ENCODE measurements at places on chromosomes 12 and 14.

DNA sequence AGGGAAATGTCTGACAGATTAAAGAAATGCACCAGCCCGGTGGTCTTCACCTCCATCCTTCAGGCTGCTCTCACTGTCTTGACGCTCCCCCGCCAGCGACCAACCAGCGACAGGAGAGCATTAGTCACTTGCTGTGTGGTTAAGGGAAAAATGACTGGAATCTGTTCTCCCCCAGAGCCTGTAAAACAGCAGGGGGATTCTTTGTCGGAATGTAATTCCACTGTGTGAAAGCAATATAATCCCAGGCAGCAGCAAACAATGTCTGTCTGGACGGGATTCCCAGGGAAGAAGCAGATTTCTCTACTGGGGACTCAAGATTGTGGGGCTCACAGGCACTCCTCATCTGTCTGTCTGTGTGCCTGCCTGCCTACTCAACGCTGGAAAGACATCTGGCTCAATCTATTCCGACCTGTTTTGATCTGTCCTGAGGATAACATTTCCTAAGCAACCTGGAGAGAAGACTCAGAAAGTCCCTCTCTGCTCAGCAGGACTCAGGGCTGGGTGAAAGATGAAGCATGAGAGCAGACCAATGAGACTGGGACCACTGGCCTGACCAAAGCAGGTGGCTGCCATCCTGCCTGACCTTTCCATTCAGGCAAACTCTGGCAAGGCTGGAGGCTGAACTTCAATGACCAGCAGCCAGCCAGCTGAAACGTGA lies 54.6 kb downstream of the NUAK1 start:
- peak; percentile 99 for DNase-seq

DNA sequence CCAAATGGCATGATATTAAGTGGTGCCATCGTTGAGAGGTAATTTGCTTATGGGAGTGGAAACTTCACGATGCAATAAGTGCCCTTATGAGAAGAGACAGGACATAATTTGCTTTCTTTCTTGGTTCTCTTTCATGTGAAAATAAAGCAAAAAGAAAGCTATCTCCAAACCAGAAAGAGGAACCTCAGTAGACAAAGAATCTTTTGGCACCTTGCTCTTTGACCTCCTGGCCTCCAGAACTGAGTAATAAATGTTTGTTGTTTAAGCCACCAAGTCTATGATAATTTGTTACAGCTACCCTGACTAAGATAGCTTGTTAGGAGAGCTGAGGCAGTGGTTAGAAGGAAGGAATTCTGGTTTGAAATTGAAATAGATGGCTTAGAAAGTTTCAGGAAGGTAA lies 39.6 kb downstream of the CCER1 start:
- DNase-seq: no peak

DNA sequence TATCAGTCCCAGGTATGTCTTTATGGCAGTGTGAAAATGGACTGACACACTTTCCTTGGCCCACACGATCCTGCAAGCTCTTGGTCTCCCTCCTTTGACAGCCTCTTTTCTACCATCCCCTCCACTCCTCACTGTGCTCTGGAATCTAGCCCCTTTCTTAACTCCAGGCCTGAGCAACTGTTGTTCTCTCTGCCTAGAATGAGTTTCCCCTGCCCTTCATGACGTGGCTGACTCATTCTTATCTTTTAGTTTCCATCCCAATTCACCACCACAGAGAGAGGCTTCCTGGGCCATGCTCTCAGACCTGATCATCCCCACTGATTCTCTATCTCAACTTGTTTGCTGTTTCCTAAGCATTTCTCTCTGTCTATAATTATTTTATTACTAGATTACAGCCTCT lies 157.4 kb upstream of the HMGA2 start:
- peak; percentile 28 for DNase-seq

DNA sequence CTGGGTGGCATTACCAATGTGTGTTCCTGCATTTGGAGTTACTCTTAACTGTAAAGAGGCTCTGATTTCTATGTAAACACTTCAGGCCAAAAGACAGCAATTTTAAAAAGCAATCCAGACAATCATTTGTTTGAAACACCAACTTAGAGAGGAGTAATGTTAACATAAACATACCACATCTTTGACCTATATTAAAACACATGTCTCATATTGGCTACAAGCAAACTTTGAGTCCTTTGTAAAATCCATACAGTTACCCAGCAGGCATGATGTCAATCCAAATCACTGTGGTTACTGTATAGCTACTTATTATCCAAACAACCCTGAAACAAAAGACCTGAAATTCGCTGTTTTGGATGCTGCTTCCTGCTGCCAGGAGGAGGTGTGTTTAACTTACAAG lies 7.5 kb upstream of the G2E3 start:
- no peak for DNase-seq

- DNase-seq: no peak
Observed at GRCh38 chr12:110636516-110636915, 22.6 kb downstream of the TCTN1 start.

DNA sequence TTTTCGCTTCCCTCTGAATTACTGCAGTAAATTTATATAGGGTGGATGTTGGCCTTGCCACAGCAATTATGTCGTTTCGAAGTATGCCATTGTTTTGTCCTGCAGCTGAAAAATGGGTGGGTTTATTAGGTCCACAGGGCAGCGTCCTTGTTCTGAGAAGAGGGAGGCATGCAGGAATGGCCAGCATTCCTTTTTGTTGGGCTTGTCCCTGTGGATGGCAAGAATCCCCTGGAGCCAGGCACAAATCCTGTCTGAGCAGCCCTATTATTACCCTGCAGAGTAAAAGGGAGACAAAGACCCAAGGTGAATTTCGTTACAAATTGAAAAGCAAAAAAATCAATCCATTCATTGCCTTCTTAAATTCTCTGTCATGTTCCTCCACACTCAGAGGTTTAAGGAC lies 88.1 kb downstream of the CHST11 start:
- no peak for DNase-seq

- DNase-seq: no peak
Observed at GRCh38 chr12:30997685-30998440, 71.3 kb downstream of the TSPAN11 start.

DNA sequence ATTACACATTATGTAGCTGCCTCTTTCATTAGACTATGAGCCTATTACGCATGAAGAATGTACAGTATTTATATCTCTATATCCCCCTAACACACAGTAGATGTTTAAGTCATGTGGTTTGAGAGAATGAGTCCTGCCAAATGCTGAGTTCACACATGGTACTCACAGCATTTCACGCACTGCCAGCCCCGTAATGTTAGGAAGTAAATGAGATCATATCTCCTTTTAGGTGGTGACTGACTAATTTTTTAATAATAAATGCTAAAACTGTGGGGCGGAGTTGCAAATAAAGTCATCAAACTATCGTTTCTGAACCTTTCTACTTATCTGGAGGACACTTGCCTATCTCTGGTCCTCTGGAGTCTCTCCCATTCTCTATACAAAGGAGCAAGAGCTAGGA lies 343.8 kb downstream of the ADAMTS20 start:
- peak; percentile 43 for DNase-seq

GRCh38 chr12:132171293-132171967 lies 27.2 kb downstream of the NOC4L start:
- no peak for DNase-seq

- DNase-seq: no peak
Observed at GRCh38 chr12:42469355-42470175, 120.0 kb downstream of the PRICKLE1 start.

- DNase-seq: no peak
Observed at GRCh38 chr12:120453977-120454376, 7.7 kb downstream of the GATC start.

DNA sequence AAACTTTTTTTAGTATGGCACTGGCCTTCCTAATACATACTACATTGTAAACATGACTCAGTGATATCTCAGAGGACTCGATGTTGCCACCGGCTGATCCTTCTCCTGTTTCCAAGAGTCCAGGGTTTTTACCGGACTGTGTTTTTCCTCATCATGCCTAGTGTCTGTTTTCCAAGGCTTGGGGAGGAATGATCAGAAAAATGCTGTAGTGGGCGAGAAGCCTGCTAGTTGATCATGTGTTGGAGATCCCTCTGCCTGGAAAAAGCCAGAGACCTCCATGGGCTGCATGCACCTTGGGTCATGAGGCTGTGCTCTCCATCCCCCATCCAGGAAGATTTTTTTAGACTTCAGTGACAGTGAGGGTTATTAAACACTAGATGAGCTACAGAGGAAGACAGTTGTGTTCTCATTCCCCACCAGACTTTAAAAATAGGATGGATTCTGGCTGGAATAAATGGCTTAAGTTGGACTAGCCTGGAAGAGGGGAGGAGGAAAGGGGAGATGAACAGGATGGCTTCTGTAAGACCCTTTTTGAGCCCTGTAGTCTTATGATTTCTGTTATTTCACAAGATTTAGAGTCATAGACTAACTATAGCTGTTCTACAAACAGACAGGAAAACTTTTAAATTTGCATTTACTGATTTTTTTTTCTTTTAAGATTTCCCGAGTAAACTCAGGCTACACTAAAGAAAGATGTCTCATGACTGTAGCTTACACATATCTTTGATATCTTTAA lies 145.7 kb downstream of the SAMD4A start:
- peak; percentile 49 for DNase-seq

DNA sequence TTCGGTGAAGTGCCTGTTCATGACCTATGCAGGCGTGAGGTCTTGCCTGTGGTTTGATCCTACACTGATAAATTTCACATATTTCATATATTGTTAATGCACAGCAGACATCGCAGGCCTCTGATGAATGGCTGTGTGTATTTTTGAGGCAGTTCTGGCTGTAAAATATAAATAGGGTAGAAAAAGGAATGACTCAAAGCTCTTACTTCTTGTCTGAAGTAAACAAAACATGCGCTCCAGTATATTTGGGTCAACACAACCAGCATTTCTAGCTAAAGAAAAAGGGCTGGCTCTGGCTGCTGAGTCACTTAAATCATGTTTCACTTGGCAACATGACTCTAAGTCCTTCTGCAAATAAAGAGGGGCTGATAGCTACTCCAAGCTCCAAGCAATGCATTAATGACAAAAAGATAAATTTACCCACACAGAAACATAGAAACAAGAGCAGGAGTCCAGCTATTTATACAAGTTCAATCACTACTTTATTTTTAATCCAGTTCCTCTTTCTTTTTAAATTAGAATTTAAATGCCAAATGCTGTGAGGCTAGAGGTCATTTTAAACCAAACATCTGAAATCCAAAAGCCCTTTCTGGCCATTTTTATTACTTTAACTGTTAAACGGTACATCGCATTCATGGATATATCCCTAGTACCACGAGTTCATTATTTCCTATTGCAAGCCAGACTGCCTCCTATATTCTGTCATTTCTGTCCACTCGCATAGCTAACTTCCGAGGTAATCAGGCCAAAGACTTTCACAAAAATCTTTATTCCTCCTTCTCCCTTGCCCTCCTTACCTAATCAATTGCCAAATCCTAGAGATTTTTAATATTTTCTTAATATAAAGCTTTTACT lies 54.3 kb upstream of the TMCC3 start:
- DNase-seq: peak; percentile 41

DNA sequence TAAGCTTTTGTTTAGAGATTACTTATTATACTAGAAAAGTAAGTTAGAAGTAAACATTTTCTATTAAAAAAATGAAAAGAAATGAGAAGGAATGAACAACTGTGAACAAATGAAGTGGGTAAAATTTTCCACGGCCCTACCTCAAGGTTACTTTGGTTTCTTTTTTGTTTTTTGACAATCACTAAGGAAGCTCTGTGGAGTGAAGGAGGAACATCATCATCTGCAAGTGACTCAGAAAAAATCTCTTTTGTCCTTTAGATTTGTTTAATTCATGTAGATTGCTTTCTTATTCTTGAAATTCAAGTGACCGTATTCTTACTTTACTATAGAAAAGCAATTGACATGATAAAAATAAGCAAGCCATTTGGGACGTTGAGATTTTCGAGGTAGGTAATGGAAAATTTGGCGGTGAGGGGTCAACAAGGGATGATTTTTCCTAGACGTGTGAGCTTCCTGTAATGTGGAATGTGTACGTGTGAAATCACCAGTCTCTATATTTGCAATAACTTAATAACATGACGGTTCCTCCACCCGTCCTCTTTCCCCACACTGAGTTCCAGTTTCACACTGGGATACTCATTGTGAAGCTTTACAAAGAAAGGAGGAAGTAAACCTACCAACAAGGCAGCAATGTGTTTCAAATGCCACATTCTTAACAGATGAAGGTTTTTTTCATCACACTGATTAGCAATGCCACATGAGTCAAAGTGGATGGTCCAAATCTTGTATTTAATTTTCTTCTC lies 62.3 kb upstream of the EGLN3 start:
- DNase-seq: no peak

GRCh38 chr14:76677534-76678145 lies 83.6 kb upstream of the VASH1 start:
- no peak for DNase-seq

DNA sequence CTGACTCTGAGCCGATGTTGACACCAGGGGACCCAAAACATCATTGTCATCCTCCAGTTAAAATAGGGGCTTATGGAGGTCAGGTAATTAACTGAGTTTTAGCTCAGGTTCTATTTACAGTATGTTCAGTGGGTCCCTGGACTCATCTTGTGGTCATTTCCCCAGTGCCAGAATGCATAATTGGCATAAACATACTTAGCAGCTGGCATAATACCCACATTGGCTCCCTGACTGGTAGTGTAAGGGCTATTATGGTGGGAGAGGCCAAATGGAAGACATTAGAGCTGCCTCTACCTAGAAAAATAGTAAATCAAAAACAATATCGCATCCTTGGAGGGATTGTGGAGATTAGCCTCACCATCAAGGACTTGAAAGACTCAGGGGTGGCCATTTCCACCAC lies 350.9 kb downstream of the C12orf75 start:
- no peak for DNase-seq

- DNase-seq: no peak
Observed at GRCh38 chr14:100239211-100239839, 381 bp downstream of the YY1 start.

DNA sequence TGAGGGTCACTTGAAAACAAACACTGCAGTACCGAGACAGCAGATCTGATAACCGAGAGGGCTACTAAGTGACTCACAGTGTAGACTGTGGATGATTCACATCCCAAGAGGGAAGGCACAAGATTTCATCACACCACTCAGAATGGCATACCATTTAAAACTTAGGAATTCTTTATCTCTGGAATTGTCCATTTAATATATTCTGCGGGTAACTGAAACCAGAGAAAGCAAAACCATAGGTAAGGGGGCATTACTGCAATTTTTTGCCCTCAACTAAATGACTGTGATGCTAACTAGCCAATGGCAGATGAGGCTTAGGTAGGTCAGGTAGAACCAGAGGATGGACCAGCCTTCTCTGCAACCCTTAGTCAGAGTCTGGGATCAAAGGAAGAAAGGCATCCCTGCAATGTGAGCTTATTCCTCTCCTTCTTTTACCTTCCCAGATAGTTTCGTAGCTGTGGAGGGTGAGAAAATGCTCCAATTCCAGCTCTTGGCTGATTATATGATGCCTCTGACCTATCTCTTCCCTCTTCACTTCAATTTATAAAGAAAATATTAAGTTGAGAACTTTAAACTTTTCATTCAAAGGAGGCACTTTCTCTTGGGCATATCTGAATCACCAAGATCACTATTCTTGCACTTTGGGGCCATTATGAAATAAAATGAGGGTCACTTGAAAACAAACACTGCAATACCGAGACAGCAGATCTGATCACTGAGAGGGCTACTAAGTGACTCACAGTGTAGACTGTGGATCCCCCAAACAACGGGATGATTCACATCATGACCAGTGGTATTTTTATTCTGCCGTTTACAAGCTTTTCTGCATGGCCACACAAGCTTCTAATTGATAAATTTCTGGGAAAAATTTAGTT lies 6.8 kb downstream of the ART4 start:
- DNase-seq: peak; percentile 82

GRCh38 chr14:104201063-104201462 lies 62.7 kb downstream of the KIF26A start:
- DNase-seq: no peak

All from fibroblast of upper back skin (primary cell).